ENCODE measurements at places on chromosomes 5 and 9. TPM values are rescaled to one million over a fixed set of nuclear protein-coding genes. Genes with fewer than 3 reads are reported as not detected.

The TNPO1 gene
- total RNA-seq, result 299 TPM

- no peak for DNase-seq
Observed at GRCh38 chr9:99135456-99135855, 30.5 kb downstream of the TGFBR1 start.

DNA sequence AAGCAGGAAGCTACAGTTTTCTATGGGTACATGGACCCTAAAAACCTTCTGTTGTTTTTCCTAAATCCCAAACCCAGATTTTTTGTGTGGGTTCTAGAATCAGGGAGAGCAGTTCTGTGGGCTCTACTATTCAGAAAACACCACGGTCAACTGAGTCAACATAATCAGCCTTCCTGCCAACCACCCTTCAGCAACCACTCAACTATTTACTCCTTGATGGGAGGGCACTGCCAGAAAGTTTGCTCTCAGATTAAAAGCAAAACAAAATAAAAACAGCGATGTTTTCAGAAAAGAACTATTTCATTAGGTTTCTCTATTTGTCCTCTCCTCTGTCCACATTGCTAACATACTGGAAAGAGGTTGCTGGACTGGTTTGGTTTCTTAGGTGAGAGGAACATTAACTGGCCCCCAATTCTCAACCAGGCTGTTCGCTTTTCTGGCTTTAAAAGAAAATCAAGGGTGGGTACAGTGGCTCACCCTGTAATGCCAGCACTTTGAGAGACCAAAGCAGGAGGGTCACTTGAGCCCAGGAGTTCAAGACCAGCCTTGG, 72.3 kb downstream of the GCNT1 start:
- DNase-seq, result no peak

- no peak for DNase-seq
Observed at GRCh38 chr5:105573575-105573974, 2011.0 kb upstream of the NUDT12 start.

GRCh38 chr5:132764051-132764450, 13.0 kb downstream of the SEPTIN8 start:
- no peak for DNase-seq

- no peak for DNase-seq
Observed at GRCh38 chr9:109085510-109085909, 34.2 kb downstream of the TMEM245 start.

Data from occipital lobe (tissue), 3 donors.